H54 (cell line): ENCODE measurements at places on chromosomes 2 and 18.

- DNase-seq, result peak; percentile 28
Observed at GRCh38 chr18:58793361-58793760, 71.3 kb upstream of the ZNF532 start.

DNA sequence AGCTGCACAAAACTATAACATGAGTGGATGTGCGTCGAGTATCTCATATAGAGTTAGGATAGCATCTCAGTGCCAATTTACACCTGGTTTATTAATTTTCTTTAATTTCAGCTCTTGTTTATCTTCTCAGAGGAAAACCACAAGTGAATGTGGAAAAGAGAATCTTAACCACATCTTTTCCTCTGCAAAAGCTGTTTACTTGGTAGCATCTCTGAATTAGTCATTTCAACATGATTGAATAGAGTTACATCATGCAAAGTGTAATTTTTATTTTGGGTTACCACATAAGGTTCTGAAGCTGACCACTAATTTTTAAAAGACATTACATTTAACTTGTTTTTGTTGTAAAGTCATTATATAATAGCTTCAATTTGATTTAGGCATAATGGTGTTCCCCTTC, 83.8 kb upstream of the FAM237A start:
- no peak for DNase-seq

- peak; percentile 60 for DNase-seq
Observed at GRCh38 chr2:3571284-3571683, 3.8 kb upstream of the RPS7 start.

- no peak for DNase-seq
Observed at GRCh38 chr2:233025706-233026105, 6.8 kb upstream of the NEU2 start.

GRCh38 chr2:168216351-168217005, 30.9 kb downstream of the STK39 start:
- no peak for DNase-seq

- DNase-seq, result no peak
Observed at GRCh38 chr2:42962508-42962953, 170.1 kb upstream of the HAAO start.

DNA sequence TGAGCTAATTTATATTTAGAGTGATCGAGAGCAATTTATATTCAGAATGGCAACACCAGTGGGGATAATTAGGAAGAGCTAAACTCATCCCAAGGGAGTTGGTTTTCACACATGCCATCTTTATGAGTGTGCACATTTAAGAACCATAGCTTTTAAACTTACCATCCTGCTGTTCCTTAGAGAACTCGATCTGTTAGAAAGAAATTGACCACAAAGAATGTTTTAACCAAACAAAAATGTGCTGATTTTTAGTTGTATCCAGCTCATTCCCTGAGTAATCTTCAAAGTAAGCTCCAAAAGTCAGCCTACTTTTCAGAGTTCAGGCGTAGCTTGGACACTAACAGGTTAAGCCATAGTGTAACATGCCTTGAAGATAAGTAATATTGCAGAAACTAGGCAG, 12.6 kb downstream of the MYL1 start:
- no peak for DNase-seq

GRCh38 chr2:45765007-45765727, 113.7 kb downstream of the PRKCE start:
- no peak for DNase-seq

- no peak for DNase-seq
Observed at GRCh38 chr2:28631514-28632206, 120.0 kb upstream of the PPP1CB start.

DNA sequence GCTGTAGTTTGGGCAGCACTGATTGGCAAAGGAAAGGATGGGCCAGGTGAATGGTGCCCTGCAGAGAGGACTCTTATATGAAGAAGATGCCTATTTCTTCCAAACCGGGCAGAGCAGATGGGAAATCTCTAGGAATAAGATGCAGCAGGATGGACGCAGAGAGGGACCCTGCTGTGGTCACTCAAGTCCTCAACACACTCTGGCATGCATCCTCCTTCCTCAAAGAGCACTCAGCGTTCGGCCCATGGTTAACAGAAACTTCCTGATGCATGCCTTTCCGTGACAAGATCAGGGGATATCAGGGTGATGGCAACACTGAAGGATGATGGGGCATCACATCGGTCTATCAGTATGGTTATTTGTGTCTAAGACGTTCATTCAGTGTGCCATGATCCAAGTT, 232.7 kb downstream of the TTC32 start:
- no peak for DNase-seq

GRCh38 chr2:102072741-102073140, 69.8 kb upstream of the IL1R1 start:
- no peak for DNase-seq

DNA sequence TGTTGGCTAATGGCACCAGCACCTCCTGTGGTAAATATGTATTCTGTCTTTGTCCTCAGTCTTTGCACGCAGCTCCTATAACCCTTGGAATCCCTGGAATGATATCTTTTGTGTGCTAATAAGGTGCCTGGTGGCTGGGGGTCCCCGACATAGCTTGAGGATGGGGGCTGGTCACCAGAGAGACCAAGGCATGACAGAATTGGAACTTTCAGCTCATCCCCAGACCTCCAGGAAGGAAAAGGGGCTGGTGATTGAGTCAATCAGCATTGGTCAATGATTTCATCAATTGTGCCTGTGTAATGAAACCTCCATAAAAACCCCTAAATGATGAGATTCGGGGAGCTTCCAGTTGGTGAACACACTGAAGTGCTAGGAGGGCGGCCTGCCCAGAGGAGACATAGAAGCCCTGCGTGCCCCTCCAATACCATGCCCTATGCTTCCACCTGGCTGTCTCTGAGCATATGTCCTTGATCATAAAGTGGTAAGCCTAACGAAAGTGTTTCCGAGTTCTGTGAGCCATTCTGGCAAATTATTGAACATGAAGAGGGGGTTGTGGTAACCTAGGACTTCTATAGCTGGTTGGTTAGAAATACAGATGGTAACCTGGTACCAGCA, 26.6 kb upstream of the KCMF1 start:
- DNase-seq, result no peak

DNA sequence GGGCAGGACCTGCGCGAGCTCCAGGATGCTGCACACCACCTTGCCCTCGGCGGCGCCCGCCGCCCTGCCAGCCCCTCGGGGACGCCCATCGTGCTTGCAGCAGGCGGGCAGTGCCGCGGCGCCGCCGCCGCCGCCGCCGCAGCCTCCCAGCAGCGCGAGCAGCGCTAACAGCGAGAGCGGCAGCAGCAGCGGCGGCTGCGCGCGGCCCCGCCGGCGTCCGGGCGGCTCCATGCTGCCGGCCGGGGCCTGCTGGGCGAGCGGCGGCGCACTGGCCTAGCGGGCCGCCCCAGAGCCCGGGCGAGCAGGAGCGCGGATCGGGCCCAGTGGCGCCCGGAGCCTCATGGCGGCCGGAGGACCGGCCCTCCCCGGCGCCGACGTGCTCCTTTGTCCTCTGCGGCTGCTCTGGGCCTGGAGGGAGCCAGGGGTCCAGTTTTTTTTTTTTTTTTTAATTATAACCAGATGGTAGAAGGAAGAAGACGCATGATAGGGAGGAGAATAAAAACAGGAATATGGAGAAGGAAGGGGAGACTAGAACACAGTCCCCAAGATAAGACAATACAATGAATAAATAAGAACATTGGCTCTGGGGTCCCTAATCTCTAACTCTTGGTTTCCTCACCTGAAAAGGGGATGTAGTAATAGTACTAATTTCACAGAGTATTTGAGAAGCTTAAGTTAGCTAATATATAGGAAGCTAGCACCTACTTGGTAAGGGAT, 17.1 kb upstream of the ANKRD62 start:
- DNase-seq, result no peak

GRCh38 chr2:157923598-157924217, 47.6 kb upstream of the ACVR1 start:
- no peak for DNase-seq

DNA sequence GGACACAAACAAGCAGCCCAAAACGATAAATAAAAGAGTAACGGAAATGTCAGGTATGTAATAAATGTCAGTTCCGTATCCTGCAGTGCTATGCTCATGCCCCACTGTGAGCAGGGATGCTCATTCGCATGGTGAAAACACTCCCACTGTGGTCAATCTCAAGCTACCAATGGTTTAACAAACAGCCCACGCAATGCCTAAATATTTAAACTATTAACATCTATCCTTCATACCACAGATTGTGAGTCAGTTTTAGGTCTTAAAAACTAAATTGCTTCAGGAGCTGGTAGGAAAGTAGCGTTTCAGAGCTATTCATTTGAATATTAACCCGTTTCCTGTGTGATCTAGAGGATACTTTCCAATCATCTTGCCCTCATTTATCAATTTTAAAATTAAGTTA, 207.4 kb downstream of the TCF4 start:
- no peak for DNase-seq

DNA sequence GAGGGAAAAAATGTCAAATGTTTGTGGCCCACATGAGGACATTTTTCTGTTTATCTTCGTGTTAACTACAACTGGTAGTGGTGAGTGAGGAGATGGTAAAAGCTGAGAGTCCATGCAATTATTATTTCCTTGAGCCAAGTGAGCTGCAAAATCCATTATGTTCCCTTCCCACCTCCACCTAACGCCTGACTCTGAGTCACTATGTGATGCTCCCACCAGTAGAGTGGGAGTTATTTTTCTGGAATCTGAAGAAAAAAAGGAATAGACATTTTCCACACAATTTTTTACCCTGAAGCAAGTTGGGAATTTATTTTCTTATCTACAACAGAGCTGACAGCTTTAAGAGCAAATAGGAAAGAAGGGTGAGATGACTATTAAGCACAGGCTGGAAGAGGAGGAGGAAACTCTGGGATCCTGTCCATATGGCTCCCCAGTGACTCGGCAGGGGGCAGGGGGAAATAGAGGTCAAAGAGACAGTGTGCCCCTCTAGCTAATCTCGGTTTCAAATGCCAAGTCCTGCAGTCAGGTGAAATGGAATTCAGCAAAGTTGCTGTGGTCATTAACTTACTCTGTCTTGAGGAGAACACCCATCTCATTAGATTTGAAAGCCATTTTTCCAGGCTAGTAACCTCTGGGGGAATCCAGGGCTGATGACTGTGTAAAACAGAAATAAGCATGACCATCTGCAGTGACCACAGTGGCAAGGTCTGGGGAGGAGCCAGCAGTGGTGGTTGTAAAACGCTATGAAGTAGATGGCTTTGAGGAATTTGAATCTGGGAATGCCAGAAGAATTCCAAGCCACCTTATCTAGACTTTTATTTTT, 463.9 kb downstream of the STK39 start:
- peak; percentile 18 for DNase-seq

GRCh38 chr2:205139822-205140463, 542.4 kb upstream of the NRP2 start:
- no peak for DNase-seq

GRCh38 chr2:100320547-100321178, 1.6 kb downstream of the LONRF2 start:
- no peak for DNase-seq

DNA sequence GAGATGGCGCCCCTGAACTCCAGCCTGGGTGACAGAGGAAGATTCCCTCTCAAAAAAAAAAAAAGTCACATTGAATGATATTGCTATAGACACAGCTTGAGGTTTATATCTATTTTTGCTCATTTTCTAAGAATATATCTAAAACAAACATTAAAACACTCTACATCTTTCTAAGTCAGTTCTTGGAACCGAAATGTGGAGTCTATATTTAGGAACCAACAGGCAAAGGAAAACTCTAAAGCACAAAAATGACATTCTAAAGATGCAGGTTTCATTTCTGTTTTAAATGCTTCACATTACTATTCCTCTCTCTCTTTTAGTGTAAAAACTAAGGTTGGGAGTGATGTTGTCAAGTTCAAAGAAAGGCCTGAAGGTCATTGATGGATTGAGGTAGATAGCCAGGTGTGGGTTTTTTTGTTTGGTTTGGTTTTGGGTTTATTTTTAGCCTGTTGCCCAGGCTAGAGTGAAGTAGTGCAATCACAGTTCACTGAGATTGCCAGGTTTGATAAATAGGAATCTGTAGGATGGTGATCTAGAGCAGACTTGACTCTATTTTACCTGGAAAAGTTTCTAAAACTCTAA, 194.0 kb upstream of the RBBP8 start:
- no peak for DNase-seq

DNA sequence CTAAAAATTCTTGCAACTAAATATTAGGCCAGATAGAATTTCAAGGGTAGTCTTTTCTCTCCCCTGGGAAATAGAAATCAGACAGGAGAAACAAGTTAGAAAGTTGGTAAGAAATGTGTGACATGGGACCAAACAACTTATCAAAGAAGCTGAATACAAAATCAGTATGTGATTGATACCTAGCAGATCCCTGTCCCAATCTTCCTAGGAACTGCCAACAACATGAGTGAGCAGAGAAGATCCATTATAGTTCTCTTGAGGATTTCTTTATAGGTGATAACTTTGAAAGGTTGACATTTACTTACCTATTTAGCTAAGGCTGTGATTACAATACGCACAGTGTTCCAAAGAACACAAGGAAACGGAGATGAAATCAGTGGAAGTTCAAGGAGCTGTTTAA, 162.4 kb downstream of the DLGAP1 start:
- no peak for DNase-seq

- no peak for DNase-seq
Observed at GRCh38 chr2:33317369-33318007, 159.0 kb upstream of the RASGRP3 start.

DNA sequence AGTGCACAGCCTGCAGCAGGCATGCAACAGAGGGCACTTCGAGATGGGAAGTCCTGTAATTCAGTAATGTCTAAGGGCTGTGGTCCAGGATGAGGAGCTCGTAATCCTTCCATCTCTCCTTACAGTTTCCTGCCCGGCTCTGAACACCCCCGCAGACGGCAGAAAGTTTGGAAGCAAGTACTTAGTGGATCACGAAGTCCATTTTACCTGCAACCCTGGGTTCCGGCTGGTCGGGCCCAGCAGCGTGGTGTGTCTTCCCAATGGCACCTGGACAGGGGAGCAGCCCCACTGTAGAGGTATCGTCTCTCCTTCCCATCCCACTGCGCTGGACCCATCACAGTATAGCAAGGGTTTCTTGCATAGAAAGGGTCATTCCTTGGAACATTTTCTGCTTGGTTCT, 26.7 kb downstream of the FBLN7 start:
- DNase-seq, result no peak

DNA sequence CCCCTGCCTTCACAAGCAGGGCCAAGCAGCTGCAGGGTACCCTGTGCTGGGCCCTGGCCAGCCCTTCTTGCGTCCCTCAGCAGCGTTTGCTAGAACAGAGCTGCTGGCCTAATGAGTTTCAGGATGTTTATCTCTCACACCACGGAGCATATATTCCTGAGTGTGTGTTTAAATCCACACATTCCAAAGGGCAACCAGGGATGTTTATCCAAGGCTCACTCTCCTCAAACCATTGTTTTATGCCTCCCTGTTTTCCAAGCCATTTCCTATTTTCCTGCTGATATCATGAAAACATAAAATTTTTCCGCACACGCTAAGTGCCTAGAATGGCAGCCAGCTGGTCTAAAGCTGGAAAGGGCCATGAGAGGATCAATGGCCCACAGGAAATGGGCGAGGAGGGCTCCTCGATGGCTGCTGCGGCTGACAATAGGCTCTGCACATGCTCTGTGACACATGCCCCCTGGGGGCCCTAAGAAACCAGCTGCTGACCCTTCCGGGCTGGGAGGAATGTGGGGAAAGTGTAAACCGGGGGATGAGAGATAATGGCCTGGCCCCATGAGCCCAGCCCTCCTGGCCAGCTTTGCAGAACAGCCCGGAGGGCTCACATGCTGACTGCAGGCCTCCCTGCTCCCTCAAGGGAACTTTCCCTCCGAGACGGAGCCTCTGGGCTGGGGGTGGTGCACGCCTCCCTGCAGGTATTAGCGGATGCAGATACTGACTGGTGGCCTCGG, 194.0 kb downstream of the NDUFA10 start:
- no peak for DNase-seq
